ENCODE measurements at places on chromosomes 5 and 9.

GRCh38 chr9:127935765-127936221, 1.9 kb downstream of the DPM2 start:
- DNase-seq = no peak

- DNase-seq = no peak
These were observed 12.3 kb downstream of the PCBD2 start for GRCh38 chr5:134917070-134917815.

- no peak for DNase-seq
These were observed 14.0 kb upstream of the RNU6ATAC start for GRCh38 chr9:134178394-134178767.

GRCh38 chr5:62305715-62306322, at the start of gene KIF2A:
Gene KIF2A, plus strand, starts transcription at chr5:62306206. Its CDS starts 267 bp downstream, at chr5:62306473.
- DNase-seq = peak; percentile 92

- DNase-seq = no peak
These were observed 160.6 kb downstream of the C9orf152 start for GRCh38 chr9:110047232-110047954.

GRCh38 chr9:15249981-15250380, 57.0 kb downstream of the TTC39B start:
- no peak for DNase-seq

- DNase-seq = no peak
These were observed 272.1 kb upstream of the DAB2 start for GRCh38 chr5:39696672-39697398.

DNA sequence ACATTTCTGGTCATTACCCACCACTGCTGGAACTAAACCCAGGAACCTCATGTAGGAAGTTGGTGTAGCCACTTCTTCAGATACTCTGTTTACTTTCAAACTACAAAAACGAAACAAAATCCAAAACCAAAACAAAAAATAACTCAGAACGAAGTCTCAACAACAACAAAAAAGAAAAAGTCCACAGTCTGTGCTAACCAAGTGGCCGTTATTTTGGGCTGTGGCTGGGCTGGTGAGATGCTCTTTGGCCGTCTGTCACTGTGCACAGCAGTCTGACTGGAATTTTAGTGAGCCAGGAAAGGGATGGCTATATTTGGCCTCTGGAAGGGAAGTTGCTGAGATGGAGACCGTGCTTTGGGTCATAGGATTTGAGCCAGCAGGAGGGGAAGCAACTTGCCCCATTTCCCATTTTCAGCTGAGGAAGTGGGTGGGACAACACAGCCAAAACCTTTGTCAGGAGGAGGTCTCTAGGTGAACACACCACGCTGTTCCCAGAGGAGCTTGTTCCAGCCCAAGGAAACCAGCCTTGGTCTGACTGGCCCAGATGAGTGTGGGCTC, 334.1 kb downstream of the ZSWIM6 start:
- DNase-seq = no peak

DNA sequence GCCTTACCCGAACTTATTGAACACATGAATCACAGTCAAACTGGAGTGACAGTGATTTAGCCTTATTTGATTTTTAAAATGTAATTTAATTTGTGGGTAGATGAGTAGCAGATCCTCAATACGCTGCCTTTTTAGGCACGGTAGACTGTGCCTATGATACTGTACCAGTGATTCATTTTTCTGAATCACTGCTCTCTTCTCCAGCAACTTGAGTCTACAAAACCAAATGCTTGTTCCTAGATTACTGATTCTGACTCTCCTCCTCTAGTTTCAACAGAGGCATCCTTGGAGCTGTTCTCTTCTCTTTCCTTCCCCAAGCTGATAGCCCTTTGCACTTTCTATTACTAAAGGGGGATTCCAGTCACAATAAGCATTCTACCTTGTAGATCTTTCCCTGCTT, 94.3 kb upstream of the IL7R start:
- DNase-seq = no peak

- DNase-seq = no peak
These were observed 39.4 kb upstream of the RPL26L1 start for GRCh38 chr5:172919525-172920446.

DNA sequence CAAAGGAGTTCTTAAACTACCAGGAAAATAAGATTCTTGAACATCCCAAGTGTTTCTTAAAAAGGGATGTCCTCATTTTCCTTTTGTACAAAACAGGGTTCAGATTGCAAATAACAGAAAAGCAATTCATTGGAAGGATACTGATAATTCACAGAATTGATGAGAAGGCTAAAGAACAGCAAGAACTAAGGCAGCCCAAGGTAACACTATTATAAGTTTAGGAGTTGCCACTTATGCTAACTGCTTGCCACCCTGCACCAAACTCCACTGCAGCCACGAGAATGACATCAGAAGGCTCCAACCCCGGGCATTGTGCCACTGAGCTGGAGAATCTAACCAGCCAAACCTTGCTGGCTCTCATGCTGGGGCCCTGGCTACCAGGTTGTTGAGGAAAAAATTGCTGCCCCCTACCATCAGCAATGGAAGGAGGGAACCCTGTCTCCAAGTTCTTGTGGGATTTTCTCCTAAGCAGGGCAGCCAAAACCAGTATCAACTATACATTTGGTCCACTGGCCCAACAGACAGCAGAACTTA, 123.4 kb downstream of the ARL15 start:
- no peak for DNase-seq

GRCh38 chr5:133906303-133906702, 62.1 kb downstream of the C5orf15 start:
- DNase-seq = no peak

- DNase-seq = no peak
These were observed 64.0 kb downstream of the DEPDC1B start for GRCh38 chr5:60636001-60636400.

DNA sequence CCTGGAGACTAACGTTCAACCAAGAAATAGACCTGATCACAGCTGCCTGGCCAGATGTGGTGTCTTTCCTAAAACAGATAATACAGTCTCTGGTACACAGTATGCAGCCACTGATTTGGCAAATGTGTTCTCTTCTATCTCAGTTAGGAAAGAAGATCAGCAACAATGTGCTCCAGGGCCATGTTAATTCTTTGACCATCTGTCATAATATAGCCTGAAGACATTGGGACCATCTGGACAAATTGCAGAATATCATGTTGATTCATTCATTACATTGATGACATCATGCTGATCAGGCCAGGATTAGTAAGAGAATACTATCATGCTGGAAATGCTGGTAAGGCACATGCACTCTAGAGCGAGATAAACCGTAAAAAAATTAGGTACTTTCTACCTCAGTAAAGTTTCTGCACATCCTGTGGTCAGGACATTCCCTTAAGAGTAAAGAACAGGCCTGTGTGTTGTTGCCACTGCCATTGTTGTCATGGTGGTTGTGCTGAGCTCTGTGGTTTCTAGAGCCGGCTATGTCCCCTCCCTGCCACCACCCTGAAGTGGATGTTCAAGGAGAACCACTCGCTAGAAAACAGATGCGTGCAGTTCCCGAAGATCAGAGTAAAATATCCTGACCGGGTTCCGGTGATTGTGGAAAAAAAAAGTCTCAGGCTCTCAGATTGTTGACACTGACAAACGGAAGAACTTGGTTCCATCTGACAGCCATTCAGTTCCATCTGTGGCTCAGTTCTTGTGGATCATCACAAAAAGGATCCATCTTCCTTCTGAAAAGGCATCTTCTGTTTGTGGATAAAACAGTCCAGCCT, 6.4 kb upstream of the JMY start:
- DNase-seq = no peak

DNA sequence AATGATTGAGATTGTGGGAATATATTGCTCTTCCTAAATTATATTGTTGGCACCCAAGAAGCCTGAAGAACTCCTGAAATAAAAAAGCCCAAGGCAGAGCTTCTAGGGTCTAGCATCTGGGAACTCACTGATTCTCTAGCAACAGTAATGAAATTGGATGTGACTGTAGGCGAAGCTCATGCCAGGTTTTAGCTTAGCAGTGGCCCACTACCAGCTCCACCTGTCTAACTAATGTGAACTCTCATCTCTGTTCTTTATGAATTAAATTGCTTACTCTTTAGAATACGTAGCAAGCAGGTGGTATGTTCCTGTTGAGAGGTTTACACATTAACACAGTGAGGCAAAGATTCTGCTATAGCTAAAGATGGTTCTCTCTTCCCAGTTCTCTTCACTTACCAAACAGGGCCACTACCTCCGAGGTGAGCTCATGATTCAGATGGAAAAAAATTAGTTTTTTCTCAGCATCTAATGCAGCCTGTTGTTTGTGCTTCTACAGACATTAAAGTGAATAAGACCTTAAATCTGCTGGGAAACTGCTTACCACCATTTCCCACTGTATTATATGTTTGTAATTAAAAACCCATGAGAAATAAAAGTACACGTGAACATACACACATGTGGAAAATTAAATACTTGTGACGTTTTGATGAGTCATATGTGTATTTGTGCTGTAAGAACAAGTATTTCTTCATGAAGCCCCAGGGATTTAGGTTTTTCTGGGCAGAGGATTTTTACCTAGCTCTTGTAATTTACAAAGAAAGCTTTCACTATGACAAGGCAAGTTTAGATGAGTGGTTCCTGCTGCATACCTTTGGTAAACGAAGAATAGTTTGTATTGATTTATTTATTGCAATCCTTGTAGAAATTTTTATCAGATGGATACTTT, 360.1 kb downstream of the KDM4C start:
- no peak for DNase-seq

GRCh38 chr5:35947085-35947484, 8.7 kb upstream of the CAPSL start:
- no peak for DNase-seq

DNA sequence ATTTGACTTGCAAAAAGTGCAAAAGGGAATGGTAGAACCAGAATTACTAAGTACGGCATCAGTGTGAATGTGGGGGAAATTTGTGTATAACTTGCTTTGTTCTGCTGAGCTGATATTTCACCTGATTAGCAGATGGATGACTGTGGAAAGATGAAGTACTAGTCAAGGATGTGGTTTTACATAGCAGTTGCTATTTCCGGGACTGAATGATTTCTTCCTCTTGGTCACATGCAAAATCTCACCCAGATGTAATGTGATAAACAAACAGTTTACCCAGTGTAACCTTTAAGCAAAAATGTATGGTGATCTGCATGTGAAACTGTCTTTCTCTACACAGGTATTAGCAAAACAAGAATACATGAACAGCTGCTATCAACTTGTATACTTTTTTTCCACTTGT, 46.1 kb downstream of the DCP2 start:
- no peak for DNase-seq

DNA sequence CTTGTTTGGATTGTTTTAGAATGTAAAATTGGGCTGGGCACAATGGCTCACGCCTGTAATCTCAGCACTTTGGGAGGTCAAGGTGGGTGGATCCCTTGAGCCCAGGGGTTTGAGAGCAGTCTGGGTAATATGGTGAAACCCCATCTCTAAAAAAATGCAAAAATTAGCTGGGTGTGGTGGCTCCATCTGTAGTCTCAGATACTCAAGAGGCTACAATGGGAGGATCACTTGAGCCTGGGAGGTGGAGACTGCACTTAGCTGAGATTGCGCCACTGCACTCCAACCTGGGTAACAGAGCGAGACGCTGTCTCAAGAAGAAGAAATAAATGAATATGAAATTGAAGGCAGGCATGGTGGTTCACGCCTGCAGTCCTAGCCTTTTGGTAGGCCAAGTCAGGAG, 21.3 kb downstream of the MAML1 start:
- DNase-seq = no peak

- no peak for DNase-seq
These were observed 301.3 kb downstream of the PARP8 start for GRCh38 chr5:50967563-50968355.

- DNase-seq = no peak
These were observed 474.2 kb downstream of the GADD45G start for GRCh38 chr9:90078988-90079421.

GRCh38 chr5:136166909-136167308, 26.1 kb downstream of the SMIM32 start:
- no peak for DNase-seq

DNA sequence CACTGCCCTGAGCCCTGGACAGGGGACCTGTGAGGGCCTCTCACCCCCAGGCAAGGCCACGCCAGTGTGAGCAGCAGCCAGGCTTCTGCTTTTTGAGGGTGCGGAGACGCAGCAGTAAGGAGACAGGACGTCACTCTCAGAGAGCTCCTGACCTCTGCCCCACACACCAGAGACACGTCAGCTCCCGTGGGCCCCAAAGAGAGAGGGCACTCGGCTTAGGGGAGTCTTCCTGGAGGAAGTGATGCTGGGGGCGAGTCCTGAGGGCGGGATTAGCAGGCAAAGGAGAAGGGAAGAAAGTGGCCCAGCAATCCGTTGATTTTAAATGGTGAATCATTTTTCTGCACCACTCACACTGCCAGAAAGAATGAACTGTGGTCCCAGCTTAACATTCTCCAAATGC, 24.0 kb upstream of the SLC9A3 start:
- DNase-seq = no peak

DNA sequence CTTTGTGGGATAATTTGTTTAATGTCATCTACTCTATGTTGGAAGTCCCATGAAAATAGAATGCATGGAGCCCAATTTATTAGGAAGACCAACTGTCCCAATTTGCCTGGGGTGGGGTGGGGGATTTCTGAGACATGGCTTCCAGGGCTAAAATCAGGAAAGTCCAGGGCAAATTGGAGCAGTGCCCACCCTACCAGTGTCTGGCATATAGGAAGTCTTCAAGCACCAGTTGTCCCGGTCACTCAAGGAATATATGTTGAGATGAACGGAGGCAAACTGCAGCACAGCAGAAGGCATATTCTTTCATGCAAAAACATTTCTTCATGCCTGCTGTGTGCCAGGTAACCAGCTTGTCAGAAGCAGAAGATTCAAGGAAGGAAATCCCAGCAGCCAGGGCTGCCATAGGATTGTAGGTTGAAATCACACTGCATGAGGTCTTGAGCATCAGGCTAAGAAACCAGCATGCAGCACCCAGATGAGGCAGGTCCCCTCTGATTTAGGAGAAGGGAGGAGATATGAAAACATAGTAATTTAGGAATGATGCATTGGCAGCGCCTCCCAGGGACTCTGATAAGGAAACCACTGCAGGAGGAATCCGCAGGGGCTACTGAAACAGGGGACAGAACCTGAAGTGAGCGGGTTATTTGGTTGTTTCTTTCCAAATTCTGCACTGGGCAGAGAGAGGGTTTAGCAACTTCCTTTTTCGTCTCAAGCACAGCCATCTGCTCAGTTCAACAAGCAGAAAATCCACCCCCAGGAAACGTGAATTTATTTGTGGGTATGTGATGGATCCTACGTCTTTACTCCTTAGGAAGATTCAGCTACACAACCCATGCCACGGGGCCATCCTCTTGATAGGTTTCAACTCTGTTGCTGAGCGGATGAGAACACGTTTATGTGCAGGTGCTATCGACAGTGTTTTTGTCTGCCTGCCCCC, 112.6 kb upstream of the CPEB4 start:
- DNase-seq = no peak

GRCh38 chr5:34731435-34732232, 75.5 kb downstream of the RAI14 start:
- DNase-seq = no peak

- DNase-seq = no peak
These were observed 352.7 kb upstream of the CD180 start for GRCh38 chr5:67549296-67549618.

- no peak for DNase-seq
These were observed 15.6 kb downstream of the RIOK2 start for GRCh38 chr5:97167435-97167834.

- peak; percentile 91 for DNase-seq
These were observed 1.8 kb upstream of the NR3C1 start for GRCh38 chr5:143405063-143405848.

GRCh38 chr9:26243029-26243697, 564.9 kb upstream of the TUSC1 start:
- no peak for DNase-seq
